D721Med (cell line): ENCODE measurements at places on chromosomes 2 and 18.

DNA sequence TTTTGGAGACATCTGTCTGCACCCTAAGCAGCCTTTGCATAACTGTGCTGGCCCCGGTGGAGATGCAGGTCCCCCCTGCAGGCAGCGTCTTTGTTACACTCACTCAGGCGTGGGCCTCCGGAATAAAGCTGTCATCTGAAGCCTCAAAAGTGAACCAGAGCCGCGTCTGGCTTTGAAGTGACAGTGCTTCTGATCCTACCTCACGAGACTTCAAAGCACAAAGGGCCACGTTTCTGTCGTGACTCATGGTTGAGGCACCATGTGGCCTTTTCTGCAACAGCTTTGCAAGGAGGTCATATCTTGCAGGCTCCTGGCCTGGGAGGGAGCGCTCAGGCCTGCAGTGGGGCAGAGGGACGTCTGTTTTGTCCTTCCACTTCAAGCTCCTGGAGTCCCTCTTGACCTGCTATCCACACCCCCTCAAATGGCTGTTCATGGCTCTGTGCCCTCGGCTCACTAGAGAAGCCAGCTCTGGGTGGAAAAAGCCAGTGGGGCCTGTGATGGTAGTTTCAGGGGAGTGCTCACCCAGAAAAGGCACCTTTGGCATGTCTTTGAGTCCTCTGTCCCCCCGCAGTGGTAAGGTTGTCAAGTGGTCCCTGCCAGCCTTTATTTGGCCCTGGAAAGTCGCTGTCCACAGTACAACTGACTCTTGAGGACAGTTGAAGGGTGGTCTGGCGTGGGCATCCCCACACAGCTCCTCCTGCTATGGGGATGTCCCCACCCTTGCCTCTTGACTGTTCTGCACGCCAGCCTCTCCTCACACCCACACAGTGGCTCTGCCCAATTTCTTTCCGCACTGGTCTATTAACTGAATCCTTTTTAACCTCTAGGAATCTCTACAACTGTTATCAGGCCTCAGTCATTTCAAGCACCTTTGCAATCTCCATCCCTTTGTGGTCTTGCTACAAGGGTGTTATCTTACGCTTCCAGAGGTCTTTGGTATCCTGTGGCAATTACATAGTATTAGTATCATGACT, 19.3 kb downstream of the GPR55 start:
- no peak for DNase-seq

DNA sequence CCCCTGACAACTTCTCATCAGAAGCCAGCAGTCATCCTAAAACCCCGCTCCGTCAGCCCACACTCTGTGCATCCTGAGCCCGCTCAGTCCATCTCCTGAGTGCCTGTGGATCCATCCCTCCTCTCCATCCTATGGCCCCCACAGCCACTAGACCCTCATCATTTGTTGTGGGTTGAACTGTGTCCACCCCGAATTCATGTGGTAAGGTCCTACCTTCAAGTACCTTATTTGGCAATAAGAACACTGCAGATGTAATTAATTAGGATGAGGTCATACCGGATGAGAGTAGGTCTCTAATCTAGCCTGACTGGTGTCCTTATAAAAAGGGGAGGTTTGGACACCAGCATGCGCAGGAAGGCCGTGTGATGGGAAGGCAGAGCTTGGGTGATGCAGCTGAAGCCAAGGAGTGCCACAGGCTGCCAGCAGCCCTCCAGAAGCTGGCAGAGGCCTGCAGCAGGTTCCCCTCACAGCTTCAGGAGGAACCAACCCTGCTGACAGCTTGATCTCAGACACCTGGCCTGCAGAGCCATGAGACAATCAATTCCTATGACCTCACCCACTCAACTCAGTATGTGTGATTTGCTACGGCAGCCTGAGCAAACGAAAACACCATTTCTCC, 192.4 kb downstream of the ZBTB7C start:
- no peak for DNase-seq

DNA sequence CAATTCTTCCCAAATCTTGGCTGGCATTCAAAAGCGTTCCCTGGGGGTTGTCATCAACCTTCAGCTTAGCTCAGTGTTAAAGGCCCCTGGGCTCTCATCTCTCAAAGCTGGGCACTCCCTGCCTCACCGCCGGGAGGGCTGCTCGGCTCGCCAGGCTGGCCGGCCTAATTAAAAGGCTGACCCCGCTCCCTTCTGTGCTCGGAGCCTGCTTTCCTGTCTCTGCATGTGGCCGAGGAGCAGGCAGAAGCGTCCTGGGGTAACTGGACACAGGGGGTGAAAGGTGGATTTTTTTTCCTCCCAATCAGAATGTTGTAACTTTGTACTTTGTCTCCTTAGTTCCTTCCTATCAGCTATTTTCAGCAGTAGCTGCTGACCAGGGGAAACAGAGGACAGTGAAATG, 231.1 kb downstream of the GBX2 start:
- no peak for DNase-seq

GRCh38 chr18:13455960-13456481, 237.5 kb downstream of the LDLRAD4 start:
- no peak for DNase-seq

GRCh38 chr2:860259-860855, 90.3 kb upstream of the SNTG2 start:
- no peak for DNase-seq

DNA sequence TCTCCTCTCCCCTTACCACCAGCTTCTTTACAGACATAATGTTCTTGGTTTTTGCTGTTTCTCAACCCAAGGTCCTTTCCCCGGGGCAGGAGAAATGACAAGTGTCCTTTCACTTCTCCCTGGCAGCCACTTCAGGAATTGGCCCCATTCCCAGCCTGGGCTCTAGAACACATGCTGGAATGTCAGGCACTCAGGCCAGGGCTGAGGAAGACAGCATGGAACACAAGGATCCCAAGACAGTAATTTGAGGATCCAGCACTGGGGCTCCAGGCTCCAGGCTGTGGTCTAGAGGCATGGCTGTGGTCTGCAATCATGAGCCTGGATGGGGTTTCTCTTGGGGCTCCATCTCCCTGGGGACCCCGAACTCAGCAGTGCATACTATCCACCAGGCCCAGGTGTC, 201.4 kb downstream of the CELF4 start:
- DNase-seq = no peak

- no peak for DNase-seq
These were observed 46.9 kb downstream of the GCA start for GRCh38 chr2:162390801-162391200.

GRCh38 chr2:189782221-189782671, 1.9 kb downstream of the ORMDL1 start:
- DNase-seq = no peak
